ENCODE measurements at places on chromosomes 16 and 17. TPM values are rescaled to one million over a fixed set of nuclear protein-coding genes. Genes with fewer than 3 reads are reported as not detected.

The CYGB gene
- total RNA-seq, result not detected

The SPN gene
- total RNA-seq, result 1.8 TPM

The PTX4 gene
- total RNA-seq, result not detected

The CALB2 gene
- 27.5 TPM for total RNA-seq

The TTLL6 gene
- 1.2 TPM for total RNA-seq

Measured in A375 (cell line).